Osteoblast (primary cell): ENCODE measurements at places on chromosomes 1 and 21. TPM values are rescaled to one million over a fixed set of nuclear protein-coding genes. Genes with fewer than 3 reads are reported as not detected.

DNA sequence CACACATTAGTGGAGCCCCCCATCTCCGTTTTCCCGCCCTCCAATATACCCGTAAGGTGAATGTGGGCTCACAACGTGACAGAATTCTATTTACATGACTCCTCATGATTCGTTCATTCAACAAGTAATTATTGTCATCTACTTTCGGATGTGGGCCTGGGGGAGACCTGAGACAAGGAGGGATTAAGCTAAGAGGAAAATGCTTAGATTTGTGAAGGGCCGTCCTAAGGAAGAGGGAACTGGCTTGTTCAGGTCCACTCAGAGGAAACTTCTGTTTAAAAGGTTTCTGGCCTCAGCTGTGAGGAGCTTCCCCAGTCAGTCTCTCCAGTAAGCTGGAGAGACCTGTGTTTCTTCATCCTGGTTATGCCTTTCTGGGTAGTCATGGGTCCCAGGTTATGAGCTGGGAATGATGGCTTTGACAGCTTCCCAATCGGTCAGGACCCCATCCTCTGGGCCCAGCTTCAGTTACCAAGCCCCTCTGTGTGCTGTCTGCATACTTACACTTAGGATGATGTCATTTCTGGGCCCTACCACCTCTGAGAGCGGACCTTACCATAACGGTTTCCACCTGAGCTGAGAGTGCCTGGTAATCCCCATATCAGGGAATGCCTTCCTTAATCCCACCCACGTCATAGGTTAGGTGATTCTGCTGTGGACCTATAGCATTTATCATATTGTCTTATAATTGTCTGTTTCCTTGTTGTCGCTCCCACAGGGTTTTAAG is 687 bp upstream of the ERI3 start:
- DNase-seq: no peak

CD1E gene
- not detected in 2 replicates for total RNA-seq

GRCh38 chr1:182890927-182891610 is 51.9 kb downstream of the DHX9 start:
- DNase-seq: no peak

- DNase-seq: no peak
Measured at GRCh38 chr1:184843732-184844495, 89.3 kb upstream of the EDEM3 start.

DNA sequence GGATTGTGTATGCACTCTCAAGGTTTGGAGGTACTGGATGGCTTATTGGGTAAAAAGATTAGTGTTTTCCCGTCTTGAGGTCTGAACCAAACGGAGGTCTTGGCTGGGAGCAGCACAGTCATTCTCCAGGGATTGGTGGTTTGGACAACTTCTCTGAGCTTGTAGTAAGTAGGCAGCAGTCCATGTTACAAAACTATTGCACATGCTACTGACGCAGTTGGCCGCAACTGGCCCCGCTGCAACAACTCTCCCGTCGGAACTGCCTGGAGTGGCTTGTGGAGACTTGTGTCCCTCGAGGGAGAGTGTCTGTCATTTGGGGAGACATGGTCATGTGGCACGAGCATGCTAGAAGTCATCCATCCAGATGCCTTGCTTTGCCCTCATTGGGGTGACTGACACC is 276.0 kb downstream of the TM2D1 start:
- DNase-seq: peak; percentile 84

SYT11 gene
- total RNA-seq: 33.3 and 34.5 TPM in 2 replicates

DNA sequence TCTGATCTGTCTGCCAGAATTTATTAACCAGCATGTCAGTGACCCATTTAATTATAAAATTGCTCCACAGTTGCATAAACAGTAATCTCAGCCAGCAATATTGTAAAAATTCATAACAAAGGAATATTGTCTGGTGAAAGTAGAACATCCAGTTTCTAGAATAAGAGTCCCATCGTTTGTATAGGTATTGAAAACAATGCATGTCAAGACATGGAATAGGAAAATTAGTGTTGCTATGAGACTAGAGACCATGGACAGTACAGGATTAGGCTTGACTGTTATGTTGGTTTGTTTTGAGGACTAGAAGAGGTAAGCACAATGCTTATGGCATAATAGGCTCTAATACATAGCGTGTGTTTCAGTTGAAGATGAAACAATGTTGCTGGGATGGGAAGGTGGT is 37.1 kb downstream of the ATF6 start:
- DNase-seq: no peak

TCHH gene
- total RNA-seq: not detected in 2 replicates

GRCh38 chr1:204096931-204097330 is 24.0 kb downstream of the SOX13 start:
- peak; percentile 25 for DNase-seq

DNA sequence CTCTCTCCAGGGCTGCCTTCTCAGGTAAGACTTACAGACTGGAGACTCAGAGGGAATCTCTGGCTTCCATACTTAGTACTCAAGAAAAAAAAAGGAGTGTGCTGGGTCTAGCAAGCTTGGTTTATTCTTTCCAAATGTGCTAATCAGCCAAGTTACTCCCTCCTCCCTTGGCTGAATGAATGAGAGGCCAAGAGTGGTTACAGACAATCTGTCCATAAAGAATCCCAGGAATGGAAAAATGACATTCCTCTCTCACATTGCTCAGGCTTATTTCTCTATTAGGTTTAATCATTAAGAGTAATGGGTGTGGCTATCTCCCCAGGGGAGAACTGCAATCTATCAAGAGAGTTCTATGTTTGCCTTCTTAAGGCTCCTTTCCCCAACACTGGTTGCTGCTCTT is 547.3 kb upstream of the PLXNA2 start:
- DNase-seq: no peak

DNA sequence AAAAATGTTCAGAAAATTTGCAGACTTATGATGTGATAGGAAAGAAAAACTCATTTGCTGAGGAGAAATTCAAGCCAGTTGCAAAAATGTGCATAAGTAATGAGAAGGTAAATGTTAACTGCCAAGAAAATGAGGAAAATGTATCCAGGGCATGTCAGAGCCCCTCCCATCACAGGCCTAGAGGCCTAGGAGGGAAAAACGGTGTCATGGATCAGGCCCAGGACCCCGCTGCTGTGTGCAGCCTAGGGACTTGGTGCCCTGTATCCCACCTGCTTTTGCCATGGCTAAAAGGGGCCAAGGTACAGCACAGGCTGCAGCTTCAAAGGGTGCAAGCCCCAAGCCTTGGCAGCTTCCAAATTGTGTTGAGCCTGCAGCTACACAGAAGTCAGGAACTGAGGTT is 214.0 kb upstream of the ADGRL4 start:
- no peak for DNase-seq

DNA sequence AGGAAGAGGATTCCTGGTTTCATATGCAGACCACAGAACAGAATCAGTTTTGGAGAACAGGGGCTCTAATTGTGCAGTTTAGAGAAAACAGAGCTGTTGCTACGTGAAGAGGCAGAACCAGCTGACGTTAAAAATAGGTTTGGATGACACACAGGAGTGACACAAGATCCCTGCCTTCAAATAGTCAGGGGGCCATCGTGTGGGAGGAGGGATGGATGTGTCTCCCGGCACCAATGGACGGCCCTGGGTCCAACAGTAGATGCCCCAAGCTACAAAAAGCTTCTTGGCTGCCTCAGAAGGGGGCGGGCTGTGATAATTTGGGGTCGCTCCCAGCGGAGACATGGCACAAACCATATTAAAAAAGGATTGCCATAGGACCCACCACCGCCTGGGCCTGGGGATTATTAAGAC is 87.8 kb downstream of the MRPL37 start:
- DNase-seq: peak; percentile 93

DNA sequence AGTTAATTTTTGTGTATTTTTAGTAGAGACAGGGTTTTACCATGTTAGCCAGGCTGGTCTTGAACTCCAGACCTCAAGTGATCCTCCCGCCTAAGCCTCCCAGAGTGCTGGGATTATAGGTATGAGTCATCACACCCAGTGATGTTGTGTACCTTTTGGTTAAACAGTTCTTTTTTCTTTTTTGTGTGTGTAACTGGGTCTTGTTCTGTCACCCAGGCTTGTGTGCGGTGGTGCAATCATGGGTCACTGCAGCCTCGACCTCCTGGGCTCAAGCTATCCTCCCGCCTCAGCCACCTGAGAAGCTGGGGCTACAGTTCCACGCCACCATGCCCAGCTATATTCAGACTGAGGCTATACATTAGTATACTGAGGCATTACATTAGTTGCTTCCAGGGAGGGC is 37.8 kb downstream of the GABPB2 start:
- no peak for DNase-seq

DNA sequence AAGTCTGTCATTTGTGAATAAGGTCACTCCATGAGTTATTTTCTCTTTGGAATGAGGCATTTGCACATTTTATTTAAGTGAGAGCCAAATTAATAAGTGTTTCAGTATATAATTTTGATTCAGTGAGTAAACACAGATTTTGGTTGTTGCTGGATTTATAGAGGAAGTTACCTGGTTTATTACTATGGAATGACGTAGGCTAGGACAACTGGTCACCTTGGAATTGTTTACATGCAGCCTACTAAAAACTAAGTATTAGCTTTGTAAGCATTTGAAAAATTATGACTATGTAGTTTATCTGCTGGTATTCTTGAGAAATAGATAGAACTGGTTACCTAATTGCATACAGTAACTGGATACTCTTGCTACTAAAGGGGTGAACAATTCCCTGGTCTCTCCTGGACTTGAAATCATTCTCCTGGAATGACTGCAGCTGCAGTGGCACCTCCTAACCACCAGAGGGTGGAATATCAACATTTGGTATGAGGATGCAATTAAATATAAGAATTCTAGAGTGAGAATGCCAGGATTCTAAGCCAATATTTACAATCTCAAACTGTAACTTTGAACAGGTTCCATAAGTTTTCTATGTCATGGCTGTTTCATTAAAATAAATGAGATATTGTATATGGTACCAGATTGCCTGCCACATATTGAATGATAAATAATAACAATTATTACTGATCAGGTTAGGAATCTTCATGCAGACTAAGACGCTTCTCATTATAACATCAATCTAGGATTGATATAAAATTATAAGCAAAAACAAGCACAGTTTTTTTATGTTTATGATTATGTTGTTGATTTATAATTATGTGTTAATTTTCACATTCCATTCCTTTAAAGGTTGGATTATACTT is 3.5 kb upstream of the KRTAP27-1 start:
- DNase-seq: no peak

GRCh38 chr1:97254731-97255463 is 533.3 kb downstream of the PTBP2 start:
- no peak for DNase-seq

DNA sequence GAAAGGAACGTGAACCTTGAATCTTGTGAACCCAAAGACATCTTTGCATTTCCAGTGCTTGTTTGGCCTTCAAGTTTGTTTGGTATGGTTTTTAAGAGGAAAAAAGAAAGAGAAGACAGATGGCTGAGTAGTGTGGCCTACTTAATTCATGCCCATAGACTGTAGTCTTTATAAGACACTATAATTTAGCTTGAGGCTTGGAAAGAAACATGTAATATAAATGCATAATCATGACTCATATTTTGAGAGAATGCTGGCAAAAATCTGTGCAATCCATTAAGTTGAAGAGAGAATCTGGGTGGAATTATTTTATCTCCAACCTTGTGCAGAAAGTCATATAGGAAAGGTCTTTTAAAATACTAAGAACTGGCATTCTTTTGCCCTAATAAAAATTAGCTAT is 179.3 kb downstream of the SIPA1L2 start:
- no peak for DNase-seq

GRCh38 chr1:203839081-203839480 is 22.3 kb upstream of the SNRPE start:
- DNase-seq: peak; percentile 84

- DNase-seq: peak; percentile 66
Measured at GRCh38 chr1:244654108-244655038, 1.4 kb downstream of the DESI2 start.

CHAF1B gene
- 1.8 and 2.4 TPM in 2 replicates for total RNA-seq

GRCh38 chr1:39085174-39085573 is 59.0 kb downstream of the NDUFS5 start:
- no peak for DNase-seq

DNA sequence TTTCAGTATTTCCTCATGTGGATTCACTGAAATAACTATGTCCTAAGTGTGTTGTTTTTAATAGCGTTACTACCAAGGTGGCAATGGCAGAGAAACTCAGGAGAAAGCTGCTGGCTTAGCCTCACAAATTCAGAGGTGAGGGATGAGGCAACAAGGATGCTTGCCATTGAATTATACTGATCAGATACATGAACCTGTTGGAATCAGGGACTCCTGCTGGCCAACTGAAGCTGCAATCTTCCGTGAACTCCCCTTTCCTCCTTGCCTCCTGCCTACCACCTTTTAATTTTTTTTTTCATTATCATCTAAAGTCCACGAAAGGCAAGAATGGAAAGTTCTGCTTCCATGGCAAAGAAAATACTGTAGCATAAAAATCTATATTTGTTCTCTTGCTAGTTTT is 254.7 kb downstream of the NFIA start:
- DNase-seq: no peak

ACP6 gene
- 6.9 and 9.1 TPM in 2 replicates for total RNA-seq

TNFRSF18 gene
- total RNA-seq: 0.29 TPM in 1 of 2 replicates, not detected in the other

DNA sequence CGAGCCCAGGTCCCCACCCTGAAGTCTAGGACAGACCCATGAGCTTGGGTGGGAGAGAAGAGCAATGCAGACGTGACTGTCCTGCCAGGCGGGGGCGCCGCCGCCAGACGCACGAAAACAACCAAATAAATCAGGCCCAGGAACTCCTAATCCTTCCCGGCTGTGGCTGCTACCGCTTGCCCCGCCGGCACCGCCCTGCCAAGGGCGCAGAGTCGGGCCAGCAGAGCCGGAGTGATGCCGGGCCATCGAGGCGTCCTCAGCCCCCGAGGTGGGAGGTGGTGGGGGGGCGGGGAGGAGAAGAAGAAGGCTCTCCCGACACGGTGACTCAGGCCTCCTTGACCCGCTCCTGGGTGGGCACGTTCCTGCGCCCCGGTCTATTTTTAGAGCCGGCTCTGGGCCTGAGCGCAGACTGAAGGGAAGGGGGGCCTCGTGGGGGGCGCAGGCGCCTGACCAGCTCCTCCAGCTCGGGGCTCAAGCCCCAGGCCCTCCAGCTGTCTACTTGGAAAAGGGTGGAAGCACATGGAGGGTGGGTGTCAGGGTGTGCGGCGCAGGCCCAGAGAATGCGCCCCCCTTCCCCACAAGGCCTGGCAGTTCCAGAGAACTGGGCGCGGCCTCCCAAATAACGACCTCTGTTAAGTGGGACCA is 10.7 kb upstream of the COL16A1 start:
- peak; percentile 90 for DNase-seq

DNA sequence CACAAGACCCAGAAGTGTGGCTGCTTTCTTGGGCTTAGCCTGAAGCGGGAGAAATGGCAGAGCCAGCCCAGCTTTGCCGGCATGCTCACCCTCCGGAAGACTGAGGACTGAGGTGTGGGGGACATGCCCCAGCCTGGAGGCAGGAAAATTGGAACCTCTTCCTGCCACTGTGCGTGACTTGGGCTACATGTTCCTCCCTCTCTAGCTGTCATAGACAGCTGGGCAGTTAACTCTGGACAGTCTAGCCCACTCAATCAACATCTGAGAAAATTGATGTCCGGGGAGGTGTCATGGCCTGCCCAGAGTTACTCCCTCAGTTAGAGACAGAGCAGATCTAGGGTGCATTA is 59.7 kb downstream of the UBE2T start:
- no peak for DNase-seq

GRCh38 chr1:153799566-153800465 is 24.6 kb downstream of the SLC27A3 start:
- no peak for DNase-seq

GRCh38 chr1:17488995-17489767 is 49.7 kb upstream of the RCC2 start:
- DNase-seq: no peak

GRCh38 chr21:16841975-16842695 is 670.7 kb upstream of the CXADR start:
- DNase-seq: no peak

LCE3E gene
- total RNA-seq: not detected in 2 replicates
